ENCODE measurements at places on chromosomes 7 and 10. TPM values are rescaled to one million over a fixed set of nuclear protein-coding genes. Genes with fewer than 3 reads are reported as not detected.

TSPAN33 gene
- total RNA-seq = 12.3 TPM

TMEM229A gene
- total RNA-seq = 0.71 TPM

PIP gene
- total RNA-seq = not detected

AGMO gene
- 0.62 TPM for total RNA-seq

CCDC186 gene
- total RNA-seq = 17.9 TPM

TRIM50 gene
- total RNA-seq = 0.56 TPM

RASSF4 gene
- total RNA-seq = 71.5 TPM

CHAT gene
- total RNA-seq = not detected

GNB2 gene
- 153 TPM for total RNA-seq

CNPY1 gene
- total RNA-seq = not detected

TBX20 gene
- total RNA-seq = 109 TPM

LRIT2 gene
- 0.06 TPM for total RNA-seq

LGI1 gene
- total RNA-seq = 0.27 TPM

UBE2H gene
- total RNA-seq = 77.8 TPM

UNC5B gene
- total RNA-seq = 12.4 TPM

MMD2 gene
- total RNA-seq = not detected

SUN3 gene
- total RNA-seq = not detected

PAXIP1 gene
- 7.9 TPM for total RNA-seq

GPR37 gene
- total RNA-seq = 0.24 TPM

AOAH gene
- total RNA-seq = 2.7 TPM

ANKRD30A gene
- total RNA-seq = 0.21 TPM
